Stimulated activated CD4-positive, alpha-beta T cell treated with anti-CD3 and anti-CD28 coated beads, TNF-alpha, amount 100 ng/mL, for 1 hour (primary cell): ENCODE measurements at places on chromosomes 16 and 17.
A peak's percentile ranks its signal among the peaks of the same experiment; 100 is the strongest.

DNA sequence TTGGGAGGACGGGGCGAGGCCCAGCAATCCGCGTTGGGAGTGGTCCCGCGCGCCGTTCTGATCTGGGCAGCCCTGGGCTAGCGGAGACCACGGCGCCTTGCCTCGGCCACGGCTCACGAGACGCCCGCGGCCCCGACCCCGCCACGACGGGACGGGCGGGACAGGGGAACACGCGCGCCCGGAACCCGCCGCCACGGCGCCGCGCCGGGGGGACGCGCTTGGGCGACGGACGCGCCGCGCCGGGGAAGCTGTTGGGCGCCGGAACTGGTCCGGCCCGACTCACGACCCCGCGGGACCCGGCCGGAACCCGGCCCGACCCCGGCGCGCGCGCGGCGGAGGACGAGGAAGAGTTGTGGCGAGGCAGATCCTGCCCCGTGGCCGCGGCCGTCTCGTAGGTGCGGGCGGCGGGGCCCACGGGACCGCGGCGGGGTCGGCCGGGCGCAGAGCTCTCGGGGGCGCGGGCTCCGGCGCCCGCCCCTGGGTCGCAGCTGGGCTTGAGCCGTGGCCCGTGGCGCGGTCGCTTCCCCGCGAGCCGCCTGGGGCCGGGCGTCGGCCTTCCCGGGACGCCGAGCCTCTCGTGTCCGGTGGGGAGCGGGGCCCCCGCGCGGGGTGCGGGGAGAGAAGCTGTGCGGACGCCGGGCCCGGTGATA is at the start of gene ACSF3:
Gene ACSF3, plus strand, starts transcription at position 251 of the 650 bp plus-strand sequence. CDS start 6,830 bp downstream, outside the sequence.
- DNase-seq, result peak; percentile 41

DNA sequence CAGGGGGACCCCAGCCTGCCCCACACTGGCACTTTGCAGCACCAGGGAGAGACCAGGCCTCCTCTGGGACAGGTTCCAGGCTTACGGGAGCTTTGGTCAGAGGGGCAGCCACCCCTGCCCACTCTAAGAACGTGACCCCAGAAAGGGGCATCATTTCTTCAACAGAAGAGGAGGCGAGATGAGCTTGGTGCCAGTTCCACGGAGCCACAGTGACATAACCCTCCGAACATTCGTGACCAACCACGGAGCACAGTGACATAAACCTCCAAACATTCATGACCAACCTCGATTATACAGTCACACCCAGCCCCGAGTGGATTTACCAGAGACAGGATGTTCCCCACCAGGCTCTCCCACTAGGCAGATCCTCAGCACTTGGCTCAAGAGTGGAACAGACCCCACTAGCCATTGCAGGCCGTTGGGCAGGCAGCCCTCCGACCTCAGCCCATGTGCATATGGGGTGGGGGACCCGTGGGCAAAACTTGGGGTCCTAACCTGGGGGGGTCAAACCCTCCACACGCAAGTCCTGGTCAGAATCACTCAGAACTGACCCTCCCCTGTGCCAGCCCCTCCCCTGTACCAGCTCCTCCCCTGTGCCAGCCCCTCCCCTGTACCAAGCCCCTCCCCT is 112.9 kb downstream of the METRNL start:
- no peak for DNase-seq

- no peak for DNase-seq
Measured at GRCh38 chr16:12406926-12407690, 396.6 kb downstream of the CPPED1 start.

DNA sequence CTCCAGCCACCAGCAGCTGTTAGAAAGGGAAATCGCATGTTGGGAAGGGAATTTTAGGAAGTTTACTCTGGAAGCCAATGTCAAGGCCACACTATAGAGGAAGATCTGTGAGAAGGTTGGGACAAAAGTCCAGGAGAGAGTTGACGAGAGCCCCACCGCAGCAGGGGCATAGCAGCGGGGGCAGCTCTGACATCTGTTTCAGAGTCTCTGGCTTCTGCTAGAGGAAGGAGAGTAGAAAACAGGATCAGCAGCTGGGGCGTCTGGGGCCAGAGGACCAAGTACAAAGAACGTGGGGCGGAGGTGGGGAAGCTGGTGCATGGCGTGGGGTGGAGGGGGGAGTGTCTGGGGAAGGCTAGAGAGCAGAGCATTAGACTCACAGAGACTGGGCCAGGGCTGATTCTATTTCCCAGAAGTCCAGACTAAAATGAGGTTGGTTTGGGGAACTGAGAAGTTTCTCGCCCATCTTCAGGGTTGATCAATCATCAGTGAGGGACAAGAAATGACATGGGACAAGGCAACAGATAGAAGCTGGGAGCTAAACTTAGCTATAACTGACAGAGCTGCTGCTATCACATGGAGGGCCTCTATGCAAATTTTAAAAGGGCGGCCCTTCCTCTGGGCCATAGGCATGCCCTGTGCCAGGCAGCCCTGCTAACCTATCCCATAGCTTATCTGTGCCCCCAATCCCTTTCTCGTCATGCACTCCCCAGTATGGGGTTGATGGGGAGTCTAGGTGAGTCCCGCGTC is 1.2 kb downstream of the RABEP2 start:
- no peak for DNase-seq

DNA sequence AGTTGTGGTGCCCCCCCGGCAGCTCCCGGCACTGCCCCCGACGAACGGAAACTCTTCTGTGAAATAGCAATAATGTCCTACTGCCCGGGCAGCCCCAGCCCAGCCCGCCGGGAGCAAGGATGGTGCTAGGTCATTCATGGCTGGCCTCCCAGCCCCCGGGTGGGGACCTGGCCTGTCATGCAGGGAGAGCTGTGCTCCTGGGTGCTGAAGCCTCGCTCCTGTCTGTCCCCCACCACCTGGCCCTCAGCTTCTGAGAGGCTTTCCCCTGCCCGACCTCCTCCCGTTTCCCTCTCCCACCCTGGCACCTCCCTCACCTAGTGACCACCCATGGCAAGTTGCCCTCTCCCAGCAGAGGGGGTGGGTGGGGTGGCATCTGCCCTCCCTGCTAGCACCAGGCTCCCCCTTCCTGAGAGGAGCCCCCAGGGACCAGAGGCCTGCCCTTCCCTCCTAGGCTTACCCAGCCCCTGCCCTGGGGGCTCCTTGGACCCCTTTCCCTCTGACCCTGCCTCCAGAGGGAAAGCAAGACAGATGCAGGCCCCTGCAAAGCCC is 13.5 kb downstream of the PAM16 start:
- no peak for DNase-seq

- no peak for DNase-seq
Measured at GRCh38 chr16:164827-165538, 795 bp upstream of the HBM start.

DNA sequence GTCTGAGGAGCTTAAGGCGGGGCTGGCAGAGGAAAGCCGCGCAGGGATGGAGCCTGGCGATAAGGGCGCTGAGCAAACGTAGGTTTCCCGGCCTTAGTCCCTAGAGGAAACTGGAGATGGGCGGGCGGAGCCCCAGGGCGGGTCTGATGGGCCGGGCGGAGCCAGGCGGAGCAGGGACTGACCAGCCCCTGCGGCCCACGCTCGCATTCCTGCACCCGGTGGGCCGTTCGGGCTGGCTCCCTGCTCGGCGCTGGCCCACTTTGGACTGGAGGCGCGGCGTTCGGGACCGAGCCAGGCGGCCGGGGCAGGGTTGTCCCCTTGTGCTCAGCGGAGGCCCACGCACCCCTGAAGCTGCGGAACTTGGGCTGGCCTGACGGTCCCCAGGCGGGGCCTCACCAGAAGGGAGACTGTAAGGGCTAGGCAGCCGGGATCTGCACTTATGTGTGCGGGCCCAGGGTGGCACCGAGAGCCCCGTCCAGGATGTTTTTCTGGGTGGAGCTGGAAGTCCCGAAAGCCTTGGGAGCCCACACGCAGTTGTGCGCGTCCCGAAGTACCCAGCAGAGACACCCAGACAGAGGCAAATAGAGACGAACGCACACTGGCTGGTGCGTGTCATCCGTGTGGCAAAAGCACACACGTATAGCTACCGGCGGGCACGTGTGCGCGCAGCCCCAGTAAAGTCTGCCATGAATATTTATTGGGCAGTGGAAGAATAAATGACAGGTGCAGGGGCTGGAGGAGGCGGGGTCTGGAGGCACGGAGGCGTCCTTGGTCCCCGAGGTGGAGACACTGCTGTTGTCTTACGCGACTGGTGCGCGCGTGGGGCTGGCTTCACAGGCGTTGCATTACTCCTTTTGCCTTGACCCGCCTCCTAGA is 1.4 kb downstream of the PYDC1 start:
- DNase-seq, result no peak

DNA sequence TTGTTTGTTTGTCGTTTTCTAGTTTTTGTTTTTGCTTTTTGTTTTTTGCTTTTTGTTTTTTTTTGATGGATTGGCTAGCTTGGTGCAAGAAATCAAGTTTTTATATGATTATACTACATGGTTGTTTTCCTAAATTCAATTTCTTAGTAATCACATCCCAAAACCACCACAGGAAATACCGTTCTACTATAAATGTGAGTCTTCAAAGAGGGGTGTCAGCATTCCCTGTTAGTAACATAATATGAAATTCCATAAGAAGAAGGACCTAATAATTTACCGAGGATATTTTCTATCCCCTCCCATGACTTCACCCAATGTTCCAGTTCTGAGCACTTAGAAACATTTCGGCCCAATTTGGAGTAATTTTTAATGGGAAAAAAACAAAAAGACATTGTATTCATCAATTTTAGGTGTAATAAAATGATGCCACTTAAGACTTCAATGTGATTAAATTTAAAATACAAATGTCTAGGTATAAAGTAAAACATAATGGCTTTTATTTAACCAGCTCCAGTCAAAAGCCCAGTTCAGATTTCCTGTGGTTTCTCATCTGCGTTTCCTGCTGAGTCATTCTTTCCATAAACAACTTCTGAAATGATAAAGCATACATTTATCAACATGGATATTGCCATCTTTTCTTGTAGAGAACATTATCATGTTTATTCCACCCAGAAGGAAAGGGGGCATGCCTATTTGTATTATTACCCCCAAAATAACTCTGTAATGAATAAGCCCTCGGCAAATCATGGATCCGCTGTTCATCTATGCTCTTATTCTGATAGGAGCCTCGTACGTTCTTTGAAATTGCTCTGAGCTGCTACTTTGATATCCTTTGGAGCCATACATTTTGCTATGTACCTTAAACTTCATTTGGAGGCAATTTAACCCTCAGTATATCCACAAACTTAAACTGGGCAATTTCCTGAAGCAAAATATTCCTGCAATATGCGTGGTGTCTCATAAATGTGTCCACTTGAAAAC is 28.1 kb downstream of the HSBP1 start:
- no peak for DNase-seq

DNA sequence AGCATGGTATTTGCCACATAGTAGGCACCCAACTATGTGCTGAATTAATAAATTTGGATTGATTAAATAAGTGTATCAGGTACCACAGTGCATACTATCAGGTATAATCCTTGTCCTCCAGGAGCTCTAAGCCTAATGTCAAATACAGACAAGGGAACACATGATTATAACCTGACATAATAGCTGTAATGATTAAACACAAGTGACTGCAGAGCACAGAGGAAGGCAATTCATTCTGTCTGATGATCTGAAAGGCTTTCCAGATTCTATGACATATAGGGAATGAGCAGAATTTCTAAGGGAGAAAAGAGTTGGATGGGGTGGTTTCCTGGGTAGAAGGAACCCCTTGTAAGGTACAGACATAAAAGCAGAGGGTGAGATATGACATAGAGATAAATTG is 273.5 kb downstream of the KIF2B start:
- DNase-seq, result no peak

DNA sequence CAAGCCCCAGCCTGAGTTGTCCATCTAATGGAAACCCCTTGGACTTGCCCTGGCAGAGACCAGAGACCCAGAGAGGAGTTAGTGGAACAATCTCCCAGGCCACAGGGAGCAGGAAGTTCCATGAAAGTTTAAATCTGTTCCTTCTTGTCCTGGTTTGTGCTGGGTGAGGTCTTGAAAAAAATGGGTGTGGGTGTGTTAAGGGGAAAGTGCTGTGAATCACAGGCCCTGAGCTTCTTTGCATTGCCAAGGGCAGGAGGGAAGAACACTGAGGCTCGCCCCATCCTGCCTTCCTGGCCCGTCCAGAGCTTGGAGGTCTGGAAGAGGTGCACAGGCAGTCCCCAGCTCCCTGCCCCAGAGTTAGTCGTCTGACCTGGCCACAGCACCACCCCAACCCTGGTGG is 2.3 kb downstream of the ADORA2B start:
- no peak for DNase-seq

DNA sequence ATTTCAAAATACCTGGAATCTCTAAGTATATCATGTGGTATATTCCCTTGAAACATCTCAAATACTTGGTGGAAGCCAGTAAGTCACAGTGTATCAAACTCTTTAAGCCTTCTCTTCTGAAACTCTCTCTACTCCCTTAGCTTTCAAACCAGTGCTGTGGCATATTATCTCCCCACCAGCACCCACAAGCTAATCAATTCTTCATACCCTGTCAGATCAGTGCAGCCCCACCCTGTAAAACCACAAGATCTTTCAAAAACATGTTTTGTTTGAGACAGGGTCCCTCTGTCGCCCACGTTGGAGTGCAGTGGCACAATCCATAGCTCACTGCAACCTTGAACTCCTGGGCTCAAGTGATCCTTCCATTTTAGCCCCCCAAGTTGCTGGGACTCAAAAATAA is 91.6 kb upstream of the C17orf78 start:
- no peak for DNase-seq

DNA sequence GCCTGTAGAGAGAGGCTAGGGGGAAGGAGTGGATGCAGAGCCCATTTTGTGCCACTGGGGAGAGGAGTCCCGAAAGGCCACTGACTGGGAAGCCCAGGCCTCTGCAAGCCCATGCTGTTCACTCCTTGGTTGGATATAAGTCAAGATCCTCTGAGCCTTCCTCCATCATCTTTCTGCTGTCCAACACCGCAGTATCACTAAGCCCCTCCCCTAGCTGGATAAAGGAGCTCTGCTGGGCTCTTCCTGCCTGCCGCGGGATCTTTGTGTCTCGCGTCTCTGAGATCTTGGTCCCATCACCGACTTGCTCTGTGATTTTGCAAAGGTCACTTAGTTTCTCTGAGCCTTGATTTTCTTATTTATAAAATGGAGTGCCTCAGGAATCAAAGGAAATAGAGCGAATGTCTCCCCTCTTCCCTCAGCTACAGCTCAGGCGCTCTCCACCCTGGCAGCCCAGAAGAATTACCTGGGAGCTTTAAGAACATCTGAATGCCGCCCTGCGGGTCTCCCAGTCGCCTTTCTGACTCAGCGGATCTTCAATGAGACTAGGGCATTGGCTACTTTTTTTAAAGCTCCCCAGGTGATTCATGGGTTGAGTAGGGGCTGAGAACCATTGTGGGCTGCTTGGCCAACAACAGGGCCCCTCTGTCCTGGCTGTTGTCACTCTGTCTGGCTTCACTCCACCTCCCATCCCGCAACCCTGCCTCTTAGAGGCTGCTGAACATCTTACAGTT is 25.2 kb upstream of the TMEM220 start:
- DNase-seq, result no peak

GRCh38 chr17:46974086-46974485 is 5.0 kb downstream of the RPRML start:
- no peak for DNase-seq

- no peak for DNase-seq
Measured at GRCh38 chr17:9162275-9162985, 141.1 kb downstream of the NTN1 start.

- no peak for DNase-seq
Measured at GRCh38 chr17:53794875-53795274, 27.9 kb upstream of the KIF2B start.

GRCh38 chr16:29757950-29758466 is 12.2 kb upstream of the C16orf54 start:
- DNase-seq, result no peak

GRCh38 chr17:79324194-79324593 is 249.6 kb downstream of the ENGASE start:
- no peak for DNase-seq

GRCh38 chr17:59304811-59305210 is 26.6 kb upstream of the YPEL2 start:
- no peak for DNase-seq
